Stimulated activated CD4-positive, alpha-beta T cell treated with anti-CD3 and anti-CD28 coated beads, Interleukin-2, amount 100 ng/mL, for 24 hours (primary cell): ENCODE measurements at places on chromosomes 4 and X.

DNA sequence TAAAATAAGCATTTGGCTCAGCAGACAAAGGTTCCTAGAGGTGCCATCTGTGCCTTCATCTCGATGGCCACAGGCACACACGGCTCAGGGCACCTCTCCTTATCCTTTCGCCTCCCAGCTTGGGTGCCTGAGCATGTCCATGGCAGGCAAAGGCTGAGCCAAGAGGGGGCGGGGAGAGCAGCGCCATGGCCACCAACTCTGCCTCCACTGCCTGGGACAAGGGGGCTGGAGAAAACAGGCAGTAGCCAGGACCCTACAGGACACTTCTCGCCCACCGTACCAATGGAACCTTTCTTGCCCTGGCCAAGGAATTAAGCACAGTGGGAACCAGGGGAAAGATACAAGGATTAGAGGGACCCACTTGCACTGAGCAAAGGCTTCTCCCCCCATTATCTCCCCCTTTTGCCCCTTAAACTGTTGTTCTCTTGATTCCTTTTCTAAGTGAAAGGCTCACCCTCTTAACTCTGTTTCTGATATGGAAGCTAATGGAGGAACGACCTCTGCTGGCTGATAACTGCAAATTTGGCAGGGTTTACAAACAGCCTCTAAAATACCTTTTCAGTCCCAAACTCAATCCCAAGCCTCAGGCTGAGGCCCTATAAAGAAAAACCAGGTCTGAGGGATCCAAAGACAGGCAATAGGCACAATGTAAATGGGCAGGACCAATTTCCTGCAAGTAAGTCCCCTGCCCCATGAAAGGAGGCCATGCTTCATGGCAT, 335.2 kb downstream of the ADAM29 start:
- DNase-seq = no peak

DNA sequence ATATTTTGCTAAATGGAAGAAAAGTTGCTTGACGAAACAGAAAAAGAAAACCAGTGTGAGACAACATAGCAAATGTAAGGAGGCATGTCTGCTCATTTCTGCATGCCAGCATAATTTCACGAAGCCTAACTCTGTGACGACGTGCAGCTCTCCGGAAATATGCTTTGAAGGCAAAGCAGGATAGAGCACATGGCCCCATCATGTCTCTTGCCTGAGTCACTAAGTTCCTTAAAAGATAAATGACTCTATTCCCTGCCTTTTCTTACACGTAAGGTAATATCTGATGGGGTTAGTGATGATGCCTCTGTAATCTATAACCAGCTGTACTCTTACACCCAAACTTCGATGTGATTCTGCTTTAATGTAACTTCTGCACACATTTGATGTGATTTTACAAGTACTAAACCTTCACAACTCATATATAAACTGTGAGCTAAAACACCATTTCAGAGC, 64.5 kb downstream of the ANXA3 start:
- DNase-seq = no peak

DNA sequence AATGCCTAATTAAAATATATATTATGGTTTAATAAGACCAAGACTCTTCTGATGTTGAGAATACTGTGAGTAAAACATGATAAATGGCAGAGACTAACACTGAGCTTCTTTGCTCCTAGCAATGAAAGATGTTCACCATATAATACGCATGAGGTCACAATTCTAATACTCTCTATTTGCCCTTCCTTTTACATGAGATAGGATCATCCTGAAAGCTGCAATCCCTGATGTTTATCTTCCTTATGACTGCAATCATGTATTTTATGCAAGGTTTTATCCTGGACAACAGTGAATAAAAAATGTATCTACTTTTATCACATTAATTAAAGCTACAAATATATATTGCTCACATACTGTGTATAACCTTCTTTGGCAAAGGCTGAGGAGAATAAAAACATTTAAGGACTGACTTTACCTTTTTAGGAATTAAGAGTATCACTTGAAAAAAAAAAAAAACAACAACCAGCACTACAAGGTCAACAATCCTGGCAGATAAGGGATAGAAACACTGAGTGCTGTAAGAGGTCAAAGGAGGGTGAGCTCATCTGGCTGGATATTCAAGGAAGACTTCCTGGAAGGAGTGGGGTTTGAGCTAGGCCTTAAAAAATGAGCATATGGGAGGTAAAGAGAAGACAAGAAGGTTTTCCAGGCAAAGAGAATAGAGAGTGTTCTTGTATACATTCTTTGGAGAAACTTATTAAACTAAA, 99.9 kb downstream of the AREG start:
- no peak for DNase-seq

GRCh38 chrX:139530550-139530949, at the start of gene F9:
TSS of gene F9 (plus strand) at chrX:139530739. CDS start at chrX:139530765, 26 bp downstream.
- DNase-seq = no peak

DNA sequence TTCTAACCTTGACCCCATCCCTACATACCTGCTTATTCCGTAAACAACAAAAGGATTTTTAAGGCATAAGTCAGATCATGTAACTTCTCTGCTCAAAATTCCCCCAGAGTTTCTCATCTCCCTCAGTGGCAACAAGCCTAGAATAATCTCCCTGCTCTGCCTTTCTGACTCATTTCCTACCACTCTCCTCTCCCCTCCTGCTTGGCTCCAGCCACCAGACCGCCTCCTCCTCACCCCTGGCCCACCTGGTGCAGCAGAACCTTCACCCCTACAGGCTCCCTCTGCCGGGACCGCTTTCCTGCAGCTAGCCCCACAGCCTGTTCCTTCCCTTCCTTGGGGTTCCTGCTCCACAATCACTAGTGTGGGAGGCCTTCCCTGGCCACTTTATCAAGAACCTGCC, 32.1 kb downstream of the TSPAN5 start:
- DNase-seq = no peak

GRCh38 chr4:160370046-160370445, 1267.2 kb downstream of the RAPGEF2 start:
- no peak for DNase-seq

- DNase-seq = no peak
Observed at GRCh38 chrX:52262195-52262546, 77.5 kb downstream of the MAGED4 start.

DNA sequence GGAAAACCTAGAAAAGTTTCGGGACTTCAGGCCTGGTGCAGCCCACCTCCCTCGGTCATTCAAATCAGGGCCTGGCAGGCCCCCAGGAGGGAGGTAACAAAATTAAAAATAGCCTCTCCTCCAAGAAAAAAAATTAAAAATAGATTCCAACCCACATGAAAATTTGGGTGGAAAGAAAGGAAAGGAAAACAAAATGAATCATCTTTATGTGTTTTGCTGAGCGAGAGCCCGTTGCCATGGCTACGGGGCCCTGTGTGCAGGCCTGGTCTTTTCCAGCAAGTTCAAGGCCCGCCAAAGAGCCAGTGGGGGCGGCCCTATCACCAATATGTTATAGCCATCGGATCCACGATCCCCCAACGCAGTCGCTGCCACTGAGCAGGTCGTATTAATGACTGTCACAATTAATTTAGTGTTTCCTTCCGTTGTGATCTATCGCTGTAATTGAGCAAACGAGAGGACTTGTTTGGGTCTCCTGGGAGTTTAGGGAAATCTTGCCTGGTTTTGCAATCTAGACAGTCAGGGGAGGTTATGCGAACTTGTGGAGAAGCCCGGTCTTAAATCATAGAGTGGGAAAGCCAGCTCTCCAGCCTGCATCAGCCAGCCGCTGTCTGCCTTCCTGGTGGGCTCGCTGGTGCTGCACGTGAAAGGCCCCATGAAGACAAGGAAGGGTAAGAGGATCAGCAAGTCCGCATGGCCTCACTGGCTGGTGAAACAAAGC, 452.4 kb downstream of the BCOR start:
- no peak for DNase-seq

GRCh38 chrX:9948406-9948805, 18.8 kb upstream of the CLDN34 start:
- DNase-seq = no peak

GRCh38 chrX:115603534-115604074, 42.6 kb downstream of the PLS3 start:
- DNase-seq = no peak

GRCh38 chr4:178275671-178276360, 833.6 kb upstream of the AGA start:
- DNase-seq = no peak

DNA sequence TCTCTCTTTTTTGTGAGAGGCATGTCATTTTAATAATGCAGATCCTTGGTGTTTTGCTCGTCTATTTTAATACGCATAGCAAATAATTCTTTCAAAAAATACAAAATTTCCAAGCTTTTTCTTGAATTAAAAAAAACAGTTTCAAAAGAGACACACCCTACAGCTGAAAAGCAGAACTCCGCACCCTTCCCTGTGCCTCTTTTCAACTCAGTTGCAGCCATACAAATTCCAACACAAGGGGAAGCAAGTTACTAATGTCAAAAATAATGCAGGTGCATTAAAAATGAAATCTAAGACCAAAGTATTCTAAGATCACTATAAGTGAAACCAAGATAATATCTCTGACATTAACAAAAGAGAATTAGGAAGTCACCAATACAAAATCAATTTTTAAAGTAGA, 66.6 kb downstream of the NR3C2 start:
- no peak for DNase-seq

DNA sequence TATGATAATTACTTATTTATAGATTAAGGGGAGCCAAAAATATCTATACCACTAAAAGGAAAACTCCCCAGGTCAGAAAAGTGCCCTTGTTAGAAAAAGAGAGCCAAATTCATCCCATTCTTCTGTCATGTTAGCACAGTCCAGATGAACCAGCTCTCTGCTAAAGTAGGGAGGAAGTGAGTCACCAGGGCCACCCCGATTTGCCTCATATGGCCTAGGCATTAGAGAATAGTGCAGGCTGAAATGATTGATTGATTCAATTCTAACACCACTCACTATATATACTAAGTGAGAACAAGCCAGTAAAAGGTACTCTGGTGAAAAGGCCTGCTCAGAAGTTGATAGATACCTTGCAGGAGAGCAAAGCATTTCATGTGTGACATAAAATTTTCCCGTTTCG, 94.5 kb downstream of the SRPX start:
- no peak for DNase-seq

DNA sequence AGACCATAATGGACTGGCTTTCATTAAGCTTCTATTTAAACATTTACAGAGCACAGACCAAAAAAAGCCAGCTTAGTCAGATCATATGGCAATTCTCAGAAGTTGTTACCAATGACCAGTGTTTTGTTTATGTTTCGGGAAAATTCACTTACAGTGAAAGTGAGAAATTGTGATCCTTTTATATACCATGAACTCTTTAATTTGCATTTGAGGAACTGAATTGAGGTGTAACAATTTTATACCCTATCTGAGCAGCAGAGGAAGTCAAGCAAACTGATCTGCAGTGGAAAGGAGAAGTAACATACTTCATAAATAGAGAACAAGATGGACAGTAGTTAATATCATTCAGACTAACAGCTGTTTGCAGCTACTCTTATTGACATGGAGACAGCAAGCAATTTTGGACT, 97.1 kb downstream of the TMA16 start:
- no peak for DNase-seq

DNA sequence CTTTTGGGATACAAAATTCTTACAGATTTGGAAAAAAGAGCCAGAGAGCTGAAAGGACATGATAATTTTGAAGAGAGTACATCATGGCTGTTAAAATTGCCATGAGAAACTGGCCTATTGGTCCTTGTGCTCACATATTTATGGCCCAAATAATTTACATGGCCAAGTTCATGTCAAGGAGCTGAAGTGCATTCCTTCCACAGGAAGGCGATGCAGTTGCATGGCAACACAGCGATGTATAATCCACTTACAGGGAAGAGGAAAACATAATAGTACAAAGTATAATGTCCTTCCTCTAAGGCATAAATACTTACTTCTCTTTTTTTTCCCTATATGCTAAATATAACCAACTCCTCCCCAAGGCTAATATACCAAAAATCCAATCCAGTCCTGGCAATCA, 914.5 kb upstream of the AGA start:
- DNase-seq = no peak

- no peak for DNase-seq
Observed at GRCh38 chr4:85527815-85528214, 52.9 kb downstream of the ARHGAP24 start.

DNA sequence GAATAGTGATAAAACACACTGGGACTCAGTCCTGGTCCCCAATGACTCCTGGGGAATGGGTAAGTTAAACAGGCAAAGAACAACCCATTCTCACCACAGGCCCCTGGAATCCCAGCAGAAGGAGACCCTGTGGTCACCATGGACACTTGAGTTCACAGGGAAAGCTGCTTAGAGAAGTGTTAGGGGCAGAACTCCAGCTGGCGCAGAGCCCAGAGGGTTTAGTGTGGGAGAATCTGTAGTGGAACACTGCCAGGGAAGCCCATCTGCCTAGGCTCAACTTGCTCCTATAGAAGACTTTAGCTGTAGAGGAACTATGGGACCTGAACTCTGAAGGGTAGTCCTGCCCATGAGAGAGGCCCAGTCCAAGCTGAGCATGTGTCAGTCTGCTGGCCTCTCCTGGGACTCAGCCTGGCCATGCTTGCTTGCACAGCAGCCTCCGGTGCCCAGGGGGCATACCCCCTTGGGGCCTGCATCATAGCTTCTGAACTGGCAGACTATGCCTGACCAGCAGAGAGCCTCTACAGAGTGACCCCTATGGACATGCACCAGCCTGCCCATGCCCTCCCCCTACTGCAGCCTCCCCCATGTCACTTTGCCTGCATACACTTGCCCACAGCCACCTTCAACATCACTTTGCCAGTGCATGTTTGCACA, 343.5 kb downstream of the IDS start:
- DNase-seq = no peak

DNA sequence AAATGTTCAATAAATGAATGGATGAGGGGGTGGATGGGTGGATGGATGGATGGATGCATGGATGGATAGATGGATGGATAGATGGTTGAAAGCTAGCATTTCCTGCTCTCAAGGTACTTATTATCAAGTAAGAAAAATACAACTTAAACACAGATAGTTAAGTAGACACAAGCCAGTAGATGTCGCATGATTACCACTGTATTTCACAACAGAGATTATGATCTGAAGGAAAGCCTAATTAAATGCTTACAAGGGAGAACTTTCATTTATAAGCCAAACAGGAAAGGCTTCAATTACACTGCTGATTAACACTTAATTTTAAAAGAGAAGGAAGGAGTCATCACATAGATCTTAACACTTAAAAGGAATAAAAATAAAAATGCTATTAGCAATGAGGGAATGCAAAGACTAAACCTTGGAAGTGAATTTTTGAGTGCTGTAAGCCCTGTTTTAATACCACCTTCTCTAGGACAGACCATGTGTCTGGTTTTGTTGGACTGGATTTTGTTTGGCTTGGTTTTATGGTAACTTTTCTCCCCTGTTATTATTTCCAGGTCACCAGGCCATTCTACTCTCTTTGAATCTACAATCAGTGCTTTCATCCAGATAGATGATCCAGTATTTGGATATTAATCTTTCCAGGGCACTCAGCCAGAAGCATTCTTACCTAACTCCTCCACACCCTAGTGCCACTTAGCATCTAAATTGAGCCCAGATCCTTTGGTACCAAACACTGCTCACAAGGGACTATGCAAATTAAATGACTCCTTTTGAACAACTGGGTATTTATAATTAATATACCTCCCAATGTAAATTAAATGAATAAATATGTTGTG, 75.5 kb upstream of the SLC39A8 start:
- no peak for DNase-seq
